ENCODE measurements at places on chromosomes 6 and 20.
A peak's percentile ranks its signal among the peaks of the same experiment; 100 is the strongest.

DNA sequence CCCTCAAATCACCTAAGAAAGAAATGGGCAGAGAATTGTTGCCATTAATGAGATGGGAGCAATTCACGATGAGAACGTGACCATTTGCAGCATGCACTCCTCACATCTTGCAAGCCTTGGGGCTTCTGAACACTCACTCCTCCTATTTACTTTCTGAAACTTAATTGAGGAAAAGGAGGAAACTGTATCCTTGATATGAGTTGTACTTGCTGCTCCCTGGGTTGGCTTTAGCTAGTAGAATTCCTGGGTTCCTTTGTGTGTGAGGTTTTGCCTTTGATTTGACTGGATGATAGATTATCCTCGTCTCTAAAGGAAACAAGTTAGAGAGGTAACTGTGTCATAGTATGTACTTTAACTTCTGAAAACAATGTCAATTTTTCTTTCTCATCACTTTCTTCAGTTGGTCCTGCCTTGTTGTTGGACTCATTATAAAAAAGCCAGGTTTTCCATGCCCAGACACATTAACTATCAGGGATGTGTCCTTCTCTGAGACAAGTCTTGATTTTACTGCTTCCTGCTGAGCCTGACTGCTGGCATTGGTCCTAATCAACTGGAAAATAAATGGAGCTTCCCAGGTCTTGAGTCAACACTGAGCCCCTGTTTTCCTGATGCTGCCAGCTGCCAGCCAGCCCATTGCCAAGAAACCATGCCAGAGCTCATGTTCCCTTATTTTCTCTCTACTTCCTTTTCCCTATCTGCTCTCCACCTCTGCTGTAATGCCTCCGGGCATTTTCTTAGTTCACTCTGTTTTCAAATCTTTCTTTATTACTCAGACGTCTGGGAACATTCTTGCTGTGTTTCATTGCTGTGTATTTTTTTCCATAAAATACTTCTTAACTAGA, 6.0 kb upstream of the MRAP2 start:
- peak; percentile 51 for DNase-seq

DNA sequence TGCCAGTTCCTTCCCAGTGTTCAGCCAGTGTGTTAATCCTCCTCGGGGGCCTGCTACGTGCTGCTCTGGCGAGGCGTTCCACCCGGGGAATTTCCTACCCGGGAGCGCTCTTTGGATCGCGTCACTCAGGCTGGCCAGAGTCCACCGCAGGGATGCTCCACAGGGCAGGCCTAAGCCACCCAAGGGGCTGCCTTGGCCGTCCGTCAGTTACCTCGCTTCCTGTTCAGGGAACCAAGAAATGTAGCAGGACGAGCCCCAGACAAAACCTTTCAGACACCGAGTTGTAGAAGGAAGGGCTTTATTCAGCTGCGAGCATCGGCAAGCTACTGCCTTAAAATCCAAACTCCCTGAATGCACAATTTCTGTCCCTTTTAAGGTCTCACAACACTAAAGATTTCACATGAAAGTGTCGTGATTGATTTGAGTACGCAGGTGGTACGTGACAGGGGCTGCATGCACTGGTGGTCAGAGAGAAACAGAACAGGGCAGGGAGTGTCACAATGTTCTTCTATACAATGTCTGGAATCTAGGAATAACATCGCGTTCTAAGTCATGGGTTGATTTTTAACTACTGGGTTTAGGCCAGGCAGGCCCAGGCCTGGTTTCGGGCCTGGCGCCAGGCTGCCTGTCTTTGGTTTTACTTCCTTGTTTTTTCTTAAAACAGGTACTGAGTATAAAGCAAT, 15.7 kb upstream of the POU5F1 start:
- peak; percentile 42 for DNase-seq

DNA sequence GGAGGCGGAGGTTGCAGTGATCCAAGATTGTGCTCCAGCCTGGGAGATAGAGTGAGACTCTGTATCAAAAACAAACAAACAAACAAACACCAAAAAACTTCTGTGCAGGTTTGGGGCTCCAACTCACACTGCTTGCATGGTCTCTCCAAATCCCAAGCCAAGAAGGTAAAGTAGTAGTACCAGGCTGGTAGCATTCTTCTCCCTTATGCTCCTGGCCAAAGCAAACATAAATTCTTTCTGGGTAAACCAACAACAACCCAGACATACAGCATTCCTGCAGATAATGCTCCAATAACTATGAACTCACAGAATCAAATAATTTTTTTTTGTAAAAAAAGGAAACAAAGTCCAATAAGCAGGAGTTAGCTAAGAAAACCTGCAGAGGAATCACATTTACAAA, 57.8 kb upstream of the KLHL31 start:
- no peak for DNase-seq

- no peak for DNase-seq
Observed at GRCh38 chr6:35341557-35341956, 801 bp upstream of the PPARD start.

- no peak for DNase-seq
Observed at GRCh38 chr6:39268171-39268570, 38.9 kb upstream of the KCNK5 start.

DNA sequence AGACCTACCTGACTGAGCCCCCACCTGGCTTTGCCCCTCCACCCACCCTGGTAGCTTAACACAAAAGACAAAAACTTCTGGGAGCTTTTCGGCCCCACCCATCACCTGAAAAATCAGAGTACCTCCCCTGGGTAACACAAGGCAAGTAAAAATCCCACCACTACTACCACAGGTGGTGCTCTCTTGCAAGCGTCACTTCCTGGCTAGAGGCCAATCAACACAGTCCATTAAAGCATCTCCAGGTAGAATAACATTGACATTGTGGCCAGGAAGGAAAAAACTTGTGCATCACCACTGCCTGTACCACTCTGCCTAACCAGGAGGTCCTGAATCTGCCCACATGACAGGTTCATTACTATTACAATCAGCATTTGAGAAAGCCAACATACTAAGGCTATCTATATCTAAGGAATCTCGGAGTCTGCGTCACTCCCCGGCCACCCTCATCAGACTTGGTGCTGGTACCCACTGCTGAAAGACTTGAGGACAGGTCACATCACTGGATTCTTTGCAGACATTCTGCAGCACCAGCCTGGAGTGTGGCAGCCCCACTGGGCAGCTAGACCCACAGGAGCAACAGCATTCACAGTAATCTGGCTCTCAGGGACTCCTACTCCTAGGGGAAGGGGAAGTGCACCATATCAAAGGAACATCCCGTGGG, 125.9 kb downstream of the CDK19 start:
- DNase-seq = no peak

- DNase-seq = no peak
Observed at GRCh38 chr6:84767526-84768201, 3.3 kb upstream of the TBX18 start.

- DNase-seq = no peak
Observed at GRCh38 chr6:100706491-100706890, 174.6 kb downstream of the ASCC3 start.

- no peak for DNase-seq
Observed at GRCh38 chr20:19021406-19022117, 190.9 kb upstream of the SLC24A3 start.

DNA sequence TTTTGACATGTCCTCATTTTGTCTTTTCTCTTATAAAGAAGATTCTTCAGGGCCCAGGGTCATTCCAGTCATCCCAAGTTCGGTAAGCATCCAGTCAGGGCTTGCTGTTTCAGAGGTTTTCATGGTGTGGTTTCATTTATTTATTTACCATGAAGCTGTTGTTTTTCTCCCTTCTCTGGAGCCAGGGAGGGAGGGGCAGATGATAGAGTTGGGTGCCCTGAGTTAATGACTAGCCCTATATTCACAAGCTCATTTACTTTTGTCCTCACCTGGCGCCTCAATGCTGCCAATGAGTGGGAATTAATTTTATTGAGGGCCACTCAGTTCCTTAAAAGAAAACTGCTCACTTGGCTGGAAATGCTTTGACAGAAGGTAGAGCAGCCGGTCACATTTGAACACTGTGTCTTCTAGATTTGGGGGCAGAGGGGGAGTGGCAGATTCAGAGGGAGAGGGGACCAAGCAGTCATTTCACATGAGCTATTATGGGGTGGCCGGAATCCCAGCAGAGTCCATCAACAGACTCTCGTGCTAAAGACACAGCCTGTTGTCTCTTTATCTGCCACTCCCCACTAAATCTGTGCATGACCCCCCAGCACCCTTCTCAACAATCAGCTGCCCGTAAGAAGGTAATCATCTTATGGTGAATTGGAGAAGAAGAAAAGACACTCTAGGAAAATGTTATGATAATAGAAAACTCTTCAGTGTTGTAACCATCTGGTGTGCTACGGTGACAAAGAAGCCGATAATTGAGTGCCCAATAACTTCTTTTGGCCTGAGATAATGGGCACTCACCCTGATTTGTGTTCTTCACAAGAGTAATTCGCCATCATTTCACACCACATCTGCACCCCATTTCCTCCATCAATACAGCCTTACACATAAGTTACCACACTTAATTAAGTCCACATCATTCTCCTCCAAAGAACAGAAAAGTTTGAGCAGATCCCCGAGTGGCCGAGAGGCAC, 573.5 kb upstream of the JAG1 start:
- DNase-seq = no peak

GRCh38 chr6:90483956-90484355, 102.9 kb downstream of the MAP3K7 start:
- no peak for DNase-seq

DNA sequence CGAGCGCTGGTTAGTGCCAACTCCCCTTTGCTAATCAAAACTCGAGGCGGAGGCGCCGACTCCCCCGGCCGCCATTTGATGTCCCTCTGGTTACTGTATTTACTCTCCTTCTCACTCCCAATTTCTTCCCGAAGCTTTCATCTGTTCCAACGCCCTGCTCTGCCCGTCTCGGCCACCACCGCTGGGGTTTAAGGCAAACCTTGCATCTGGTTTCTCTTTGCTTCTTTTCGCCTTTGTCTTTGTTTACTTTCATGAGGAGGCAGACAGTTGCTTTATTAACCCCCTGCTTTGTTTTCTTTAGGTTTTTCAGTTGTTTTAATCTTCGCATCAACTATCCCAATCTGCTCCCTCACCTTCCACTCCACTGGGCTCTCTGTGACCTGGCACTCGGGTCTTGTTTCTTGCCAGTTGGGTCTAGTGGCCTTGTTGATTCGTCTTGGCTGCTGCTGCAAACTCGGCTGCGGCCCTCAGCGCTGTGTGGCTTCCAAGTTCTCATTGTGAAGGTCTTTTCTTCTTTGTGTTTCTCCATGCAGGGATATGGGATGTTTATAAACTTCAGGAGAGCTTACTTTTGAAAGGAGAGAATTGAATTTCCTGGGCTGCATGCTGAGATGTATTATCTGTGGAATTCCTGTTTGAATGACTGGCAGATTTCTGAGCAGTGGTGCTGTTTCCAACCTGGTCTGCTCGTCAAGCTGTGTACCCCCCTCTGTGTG, 155.1 kb downstream of the CDC5L start:
- DNase-seq = peak; percentile 46

GRCh38 chr6:144006736-144007477, 1.2 kb downstream of the PLAGL1 start:
- no peak for DNase-seq

DNA sequence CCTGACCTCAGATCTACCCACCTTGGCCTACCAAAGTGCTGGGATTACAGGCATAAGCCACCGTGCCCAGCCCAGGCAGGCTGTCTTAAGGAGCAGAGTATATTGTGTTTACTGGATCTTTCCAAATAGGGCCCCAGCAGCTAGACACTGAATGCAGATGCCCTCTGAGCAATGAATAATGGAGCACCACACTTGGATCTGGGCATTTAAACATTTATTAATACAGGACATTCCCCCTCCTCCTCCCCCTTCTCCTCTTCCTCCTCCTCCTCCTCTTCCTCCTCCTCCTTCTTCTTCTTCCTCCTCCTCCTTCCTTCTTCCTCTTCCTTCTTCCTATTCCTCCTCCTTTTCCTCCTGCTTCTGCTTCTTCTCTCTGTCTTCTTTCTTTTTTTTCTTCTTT, 34.2 kb downstream of the CD83 start:
- no peak for DNase-seq

- DNase-seq = peak; percentile 80
Observed at GRCh38 chr20:37727957-37728634, 34.3 kb downstream of the CTNNBL1 start.

DNA sequence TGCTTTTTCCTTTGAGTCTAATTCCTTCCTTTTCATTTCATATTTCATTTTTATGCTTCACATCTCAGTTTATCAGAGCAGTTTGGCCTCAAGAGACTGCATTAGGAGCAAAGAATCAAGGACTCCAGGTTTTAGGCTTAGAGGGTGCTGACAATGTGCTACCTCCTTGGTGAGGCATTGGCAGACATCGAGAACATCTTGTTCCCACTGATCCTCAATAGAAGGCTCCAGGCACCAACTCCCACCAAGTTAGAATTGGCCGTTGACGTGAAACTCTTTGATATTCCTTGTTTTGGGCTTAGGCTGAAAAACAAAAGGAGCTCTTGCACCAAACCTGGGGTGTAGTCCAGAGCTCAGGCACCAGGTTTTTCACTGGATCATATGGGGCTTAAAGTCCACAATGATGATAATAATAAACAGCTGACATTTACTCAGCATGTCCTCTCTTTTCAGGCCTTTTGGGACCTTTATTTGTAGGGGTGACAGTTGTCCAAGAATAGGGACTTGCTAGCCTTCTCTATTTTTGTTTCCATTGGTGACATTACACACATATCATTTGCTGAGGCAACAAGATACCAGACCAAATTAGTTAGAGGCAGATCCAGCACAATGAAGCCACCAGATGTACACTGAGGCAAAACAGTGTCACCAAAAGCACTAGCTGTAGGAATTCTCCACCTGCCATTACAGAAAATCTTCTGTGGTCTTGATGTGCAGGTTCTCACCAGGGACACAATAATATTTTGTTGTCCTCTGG, 81.0 kb upstream of the ENPP5 start:
- no peak for DNase-seq

DNA sequence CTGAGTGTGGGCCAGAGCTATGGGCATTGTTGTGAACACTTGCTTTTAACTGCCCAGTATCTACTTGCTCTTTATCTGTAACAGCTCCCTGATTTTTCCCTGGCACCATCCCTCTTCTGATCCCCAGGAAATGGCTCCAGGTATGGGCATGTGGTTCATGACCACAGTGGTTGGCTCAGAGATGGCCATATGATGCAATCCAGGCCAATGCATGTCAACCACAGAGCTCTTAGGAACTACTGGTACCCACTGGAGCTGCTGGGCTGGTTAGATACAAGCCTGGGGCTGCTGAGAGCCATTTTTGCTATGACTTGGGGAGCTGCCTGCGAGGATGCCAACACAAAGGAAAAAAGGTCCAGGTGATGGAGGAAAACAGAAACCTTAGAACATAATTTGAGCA, 55.6 kb downstream of the KCNB1 start:
- no peak for DNase-seq

- DNase-seq = no peak
Observed at GRCh38 chr6:169014211-169015197, 239.1 kb downstream of the THBS2 start.
